Activated effector memory CD4-positive, alpha-beta T cell treated with anti-CD3 and anti-CD28 coated beads, Interleukin-2, amount 50 U/mL, for 16 hours (primary cell): ENCODE measurements at places on chromosomes 2 and 18.

DNA sequence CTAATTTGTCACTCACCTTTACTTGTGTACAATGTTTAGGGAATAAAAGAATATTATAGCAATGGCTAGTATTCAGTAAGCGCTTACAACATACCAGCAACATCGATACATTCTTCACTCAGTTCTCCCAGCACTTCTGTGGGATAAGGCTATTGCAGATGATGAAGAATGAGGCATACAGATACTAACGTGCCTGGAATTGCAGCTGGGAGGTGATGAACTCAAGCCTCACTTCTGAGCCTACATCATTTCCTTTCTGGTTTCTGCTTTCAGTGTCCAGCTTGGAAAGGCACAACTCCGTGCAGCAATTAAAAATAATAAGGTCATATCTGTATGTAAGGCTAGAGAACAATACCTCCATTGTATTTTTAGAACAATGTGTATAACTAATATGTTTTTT lies 95.4 kb upstream of the AQP4 start:
- DNase-seq: no peak

- no peak for DNase-seq
These were observed 14.9 kb downstream of the RAB10 start for GRCh38 chr2:26048791-26049190.

DNA sequence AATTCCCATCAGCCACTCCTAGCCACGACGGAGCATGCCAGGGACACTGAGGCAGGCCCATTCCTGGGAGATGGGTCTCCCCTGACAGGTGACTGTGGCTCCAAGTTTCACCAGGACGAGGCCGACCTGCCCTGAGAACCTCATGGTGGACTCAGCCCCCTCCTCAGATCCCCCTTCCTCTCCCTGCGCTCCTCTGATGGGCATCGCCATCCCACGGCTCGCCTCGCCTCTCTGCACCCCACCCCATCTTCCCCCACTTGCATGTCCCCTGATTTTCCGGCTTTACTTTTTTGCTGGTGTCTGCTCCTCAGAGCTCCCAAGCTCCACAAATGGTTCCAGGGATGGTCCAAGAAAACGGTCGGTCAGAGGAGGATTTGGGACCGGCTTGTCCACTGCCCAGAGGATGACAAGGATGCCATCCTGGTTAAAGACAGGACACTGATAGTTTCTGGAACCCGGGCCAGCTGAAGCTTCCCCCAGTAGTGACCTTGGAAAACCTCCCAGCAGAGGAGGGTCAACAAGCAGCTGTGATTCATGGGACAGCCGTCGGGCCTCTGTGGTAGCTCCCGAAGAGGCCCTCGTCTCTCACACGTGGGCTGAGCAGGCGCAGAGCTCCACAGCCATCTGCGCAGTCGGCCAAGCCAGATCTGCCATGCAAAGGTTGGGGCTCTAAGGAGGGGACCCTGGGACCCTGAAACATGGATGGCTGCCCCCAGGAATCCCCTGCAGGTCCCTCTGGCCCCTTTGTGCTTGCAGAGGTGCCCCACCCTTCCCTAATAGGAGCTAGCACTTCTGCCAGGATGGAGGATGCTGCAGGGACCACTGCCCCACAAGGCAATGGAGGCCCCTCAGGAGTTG lies 87.8 kb upstream of the SLC66A3 start:
- no peak for DNase-seq

- DNase-seq: no peak
These were observed 157.1 kb downstream of the DYM start for GRCh38 chr18:49303379-49303778.

- no peak for DNase-seq
These were observed 401.1 kb upstream of the LRATD1 start for GRCh38 chr2:14231391-14231898.

- no peak for DNase-seq
These were observed 72.5 kb upstream of the KCNE4 start for GRCh38 chr2:222979484-222979883.

GRCh38 chr2:28165087-28165635 lies 227.5 kb upstream of the FOSL2 start:
- DNase-seq: no peak

DNA sequence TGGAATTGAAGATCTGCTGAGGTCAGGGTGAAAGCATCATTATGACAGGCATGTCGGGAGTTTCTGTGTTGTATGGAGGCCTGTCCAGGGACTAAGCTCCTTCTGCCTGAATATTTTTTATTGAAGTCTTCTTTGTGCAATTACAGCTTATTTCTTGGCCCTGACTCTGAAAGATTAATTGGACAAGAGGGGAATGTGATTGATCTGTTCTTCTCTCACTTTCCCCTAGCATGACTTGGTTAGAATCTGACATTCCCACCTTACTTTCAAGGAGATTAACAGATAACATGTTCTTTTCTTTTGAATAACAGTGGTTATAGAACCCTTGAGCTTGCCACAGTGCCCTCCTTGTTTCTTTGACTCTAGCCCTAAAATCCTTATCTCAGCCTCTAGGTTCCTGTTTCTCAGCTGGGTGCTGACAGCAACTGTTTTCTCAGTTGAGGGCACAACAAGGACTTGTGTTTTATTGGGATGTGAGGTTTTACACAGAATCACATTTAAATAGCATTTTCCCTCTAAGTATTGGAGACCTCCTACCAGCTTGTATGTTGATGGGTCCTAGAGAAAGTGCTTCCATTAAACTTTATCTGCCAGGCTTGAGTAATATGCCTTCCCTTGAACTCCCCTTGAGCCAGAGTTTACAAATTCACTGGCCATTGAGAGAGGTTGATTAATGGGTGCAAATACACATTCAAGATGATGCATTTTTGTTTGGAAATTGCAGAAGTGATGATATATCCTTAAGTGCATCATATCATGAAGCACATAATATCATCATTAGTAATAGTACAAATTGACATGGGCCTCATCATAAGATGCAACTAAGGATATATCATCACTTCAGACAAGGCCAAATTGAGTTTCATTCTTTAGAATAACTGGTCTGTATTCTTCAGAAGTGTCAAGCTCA lies 12.5 kb downstream of the TTLL4 start:
- no peak for DNase-seq

- no peak for DNase-seq
These were observed 14.8 kb upstream of the COLEC12 start for GRCh38 chr18:515156-515815.

GRCh38 chr2:7031547-7032245 lies 114.5 kb downstream of the RNF144A start:
- peak; percentile 78 for DNase-seq

GRCh38 chr2:10140841-10141610 lies 18.5 kb downstream of the RRM2 start:
- peak; percentile 58 for DNase-seq

DNA sequence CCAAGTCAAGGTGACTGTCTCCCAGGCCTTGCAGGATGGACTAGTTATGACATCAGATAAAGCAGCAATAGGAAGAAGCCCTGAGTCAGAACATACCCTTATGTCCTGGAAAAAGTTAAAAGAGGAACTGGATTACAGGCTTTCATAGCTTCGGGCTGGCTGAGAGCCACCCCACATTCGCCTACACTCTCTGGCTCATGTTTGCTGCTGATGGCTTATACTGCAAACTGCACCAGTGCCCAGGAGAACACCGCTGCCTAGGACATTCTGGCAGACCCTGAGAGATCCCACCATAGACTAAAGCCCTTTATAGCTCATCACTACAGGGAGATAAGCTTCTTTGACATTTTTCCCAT lies 20.3 kb downstream of the SLC8A1 start:
- DNase-seq: no peak

DNA sequence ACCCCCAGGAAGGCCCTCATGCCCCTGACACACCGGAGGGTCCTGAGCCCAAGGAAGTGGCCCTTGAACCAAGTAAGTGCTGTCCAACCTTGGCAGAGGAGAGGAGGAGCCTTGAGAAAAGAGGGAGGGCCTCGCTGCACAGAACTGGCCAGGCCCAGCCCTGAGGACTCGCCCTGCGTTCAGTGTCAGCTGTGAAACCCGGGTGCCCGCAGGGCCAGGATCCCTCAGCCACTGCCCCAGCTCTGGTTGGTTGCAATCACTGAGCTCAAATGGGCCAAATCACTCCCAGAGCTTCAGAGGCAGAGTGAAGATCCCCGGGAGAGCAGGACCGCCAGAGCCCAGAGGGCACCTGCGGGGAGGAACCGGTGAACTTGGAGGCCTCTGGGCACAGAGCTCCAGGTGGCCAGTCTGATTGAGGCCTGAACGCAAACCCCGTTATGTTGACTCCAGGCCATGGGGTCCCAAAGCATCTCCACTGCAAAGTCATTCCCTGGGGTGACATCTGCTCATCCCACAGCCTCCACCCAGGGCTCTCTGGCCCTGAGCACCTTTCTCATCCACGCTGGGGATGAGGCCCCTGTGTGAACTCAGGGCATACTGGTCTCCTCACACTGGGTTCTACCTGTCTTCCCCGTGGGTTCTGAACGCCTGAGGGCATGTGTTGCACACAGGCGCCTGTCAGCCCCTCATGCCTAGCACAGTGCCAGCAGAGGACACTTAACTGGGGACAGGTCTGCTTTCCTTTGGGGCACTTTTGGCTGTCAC lies 11.9 kb downstream of the GBX2 start:
- DNase-seq: no peak

GRCh38 chr2:152173831-152174230 lies 1.7 kb downstream of the STAM2 start:
- DNase-seq: no peak

- no peak for DNase-seq
These were observed 130.9 kb upstream of the MYCN start for GRCh38 chr2:15809404-15809803.

- no peak for DNase-seq
These were observed 153.8 kb upstream of the SIX3 start for GRCh38 chr2:44787663-44788062.

GRCh38 chr2:42878581-42878980 lies 86.2 kb upstream of the HAAO start:
- no peak for DNase-seq

DNA sequence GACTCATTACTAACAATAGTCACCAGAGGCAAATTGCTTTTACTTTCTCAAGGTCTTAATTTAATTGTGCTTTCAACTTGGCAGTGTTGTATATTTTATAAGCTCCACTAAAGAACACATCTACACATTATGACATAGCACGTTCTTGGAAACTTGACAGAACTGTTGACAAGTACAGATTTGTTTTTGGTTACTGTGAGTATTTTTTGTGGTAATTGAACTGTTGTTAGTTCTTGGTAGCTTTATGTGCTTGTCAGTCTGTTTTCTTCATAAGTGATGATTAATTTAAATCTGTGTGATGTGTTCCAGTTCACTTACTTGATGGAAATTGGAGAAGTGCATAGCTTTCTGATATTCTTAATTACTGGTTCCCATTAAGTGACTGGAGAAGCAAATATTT lies 63.9 kb downstream of the COMMD1 start:
- DNase-seq: no peak

GRCh38 chr2:205681401-205682238 lies 681 bp upstream of the NRP2 start:
- DNase-seq: no peak

DNA sequence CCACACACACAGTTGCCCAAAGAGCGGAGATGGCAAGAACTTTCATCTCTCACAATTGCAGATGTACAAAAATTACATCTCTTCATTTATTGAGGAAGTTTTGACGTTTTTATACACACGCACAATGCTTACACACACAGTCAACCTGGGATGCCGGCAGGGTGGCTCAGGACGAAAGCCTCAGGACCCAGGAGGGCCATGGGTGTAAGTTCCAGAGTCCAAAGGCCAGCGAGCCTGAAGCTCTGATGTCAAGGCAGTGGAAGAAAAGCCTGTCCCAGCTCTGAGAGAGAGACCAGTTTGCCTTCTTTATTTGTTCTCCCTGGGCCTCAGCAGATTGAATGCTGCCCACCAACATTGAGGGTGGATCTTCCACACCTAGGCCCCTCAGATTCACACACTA lies 10.1 kb downstream of the AMER3 start:
- no peak for DNase-seq

DNA sequence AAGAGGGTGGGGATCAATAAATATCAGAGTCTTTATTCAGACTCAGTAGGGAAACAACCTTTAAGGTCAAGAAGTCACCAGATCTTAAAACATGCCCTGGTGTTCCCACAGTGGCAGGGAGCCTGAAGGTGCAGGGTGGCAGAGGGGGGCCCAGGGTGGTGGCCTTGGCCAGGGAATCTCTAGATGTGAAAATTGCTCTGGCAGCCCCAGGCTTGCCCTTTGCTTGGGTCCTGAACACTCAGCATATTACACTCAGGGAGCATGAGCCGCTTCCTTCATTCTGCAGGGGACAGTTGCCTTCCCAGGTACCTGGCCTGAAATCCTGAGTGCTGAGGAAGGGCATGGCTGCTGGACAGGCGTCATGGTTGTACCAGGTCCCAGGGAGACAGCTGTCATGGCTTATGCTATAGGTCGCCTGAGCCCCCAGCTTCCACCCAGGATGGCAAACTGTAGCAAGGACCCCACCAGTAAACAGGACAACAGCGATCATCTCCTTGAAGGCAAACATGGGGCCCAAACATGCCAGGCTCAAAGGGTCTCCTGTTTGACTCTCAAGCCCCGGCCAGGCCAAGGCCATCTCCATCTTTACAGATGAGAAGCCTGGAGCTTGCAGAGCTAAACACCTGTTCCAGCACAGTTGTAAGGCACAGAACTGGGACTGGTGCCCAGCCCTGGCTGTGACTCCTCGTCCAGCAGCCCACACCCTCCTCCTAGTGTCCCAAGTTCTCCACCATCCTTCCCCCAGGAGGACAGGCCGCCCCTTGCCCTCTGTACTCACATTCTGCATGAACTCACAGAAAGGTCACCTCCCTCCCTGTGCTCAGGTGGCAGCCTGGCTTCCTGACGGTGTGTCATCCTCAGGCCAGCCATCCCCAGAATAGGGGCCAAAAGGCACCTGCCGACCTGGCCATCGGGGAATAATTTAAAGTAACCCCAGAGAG lies 14.6 kb downstream of the ABCG8 start:
- peak; percentile 48 for DNase-seq
